ENCODE measurements at places on chromosomes 12 and 14.

DNA sequence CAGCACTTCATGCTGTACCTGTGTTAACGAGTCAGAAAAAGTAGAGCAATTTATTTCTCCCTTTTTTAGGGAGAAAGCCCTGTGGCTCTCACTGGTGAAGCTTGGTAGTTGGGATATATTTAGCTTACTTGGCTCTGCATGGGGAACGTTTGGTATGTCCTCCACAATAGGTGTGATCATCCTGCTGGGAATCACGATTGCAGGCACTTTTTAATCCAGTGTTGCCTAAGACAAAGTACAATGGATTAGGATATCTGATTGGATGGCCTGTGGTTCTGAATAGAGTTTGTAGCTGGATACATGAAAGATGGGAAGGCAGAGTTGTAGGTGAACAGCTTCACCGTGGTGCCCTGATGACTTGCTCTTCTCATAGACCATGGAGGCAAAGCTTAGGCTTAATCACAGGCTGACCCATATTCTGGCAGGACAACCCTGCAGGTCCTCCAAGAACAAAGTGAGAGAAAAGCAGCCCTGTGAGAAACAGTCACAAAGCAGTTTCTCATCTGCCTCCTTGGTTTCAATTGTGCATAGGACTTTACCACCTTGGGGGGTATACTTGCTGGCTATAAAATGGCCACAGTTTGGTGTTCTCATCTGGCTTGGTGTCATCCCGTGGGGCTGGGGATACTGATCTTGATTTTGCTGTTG is 7.5 kb downstream of the RESF1 start:
- no peak for DNase-seq

GRCh38 chr12:127482950-127483349 is 784.0 kb upstream of the TMEM132C start:
- DNase-seq = no peak

- DNase-seq = no peak
These were observed 532.8 kb downstream of the FUT8 start for GRCh38 chr14:65945327-65945726.

- no peak for DNase-seq
These were observed 346.8 kb downstream of the ETNK1 start for GRCh38 chr12:22971701-22972191.

DNA sequence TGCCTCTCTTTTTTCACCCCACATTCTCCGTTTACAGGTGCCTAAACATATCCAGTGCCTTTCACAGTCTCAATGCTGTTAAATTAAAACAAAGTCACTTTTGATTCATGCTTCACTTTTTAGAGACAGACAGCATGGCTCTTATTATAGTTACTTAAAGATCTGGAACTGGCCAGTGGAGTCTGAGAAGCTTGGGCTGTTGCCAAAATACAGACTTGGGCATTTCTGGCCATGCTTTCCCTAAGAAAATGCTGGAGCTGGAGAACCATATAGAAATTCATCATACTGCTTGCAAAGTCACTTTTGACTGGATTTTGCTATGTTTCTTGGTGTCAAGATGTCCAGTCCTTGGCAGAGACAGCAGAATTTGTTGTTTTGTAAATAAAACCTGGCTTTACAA is 12.2 kb upstream of the GPR68 start:
- no peak for DNase-seq

DNA sequence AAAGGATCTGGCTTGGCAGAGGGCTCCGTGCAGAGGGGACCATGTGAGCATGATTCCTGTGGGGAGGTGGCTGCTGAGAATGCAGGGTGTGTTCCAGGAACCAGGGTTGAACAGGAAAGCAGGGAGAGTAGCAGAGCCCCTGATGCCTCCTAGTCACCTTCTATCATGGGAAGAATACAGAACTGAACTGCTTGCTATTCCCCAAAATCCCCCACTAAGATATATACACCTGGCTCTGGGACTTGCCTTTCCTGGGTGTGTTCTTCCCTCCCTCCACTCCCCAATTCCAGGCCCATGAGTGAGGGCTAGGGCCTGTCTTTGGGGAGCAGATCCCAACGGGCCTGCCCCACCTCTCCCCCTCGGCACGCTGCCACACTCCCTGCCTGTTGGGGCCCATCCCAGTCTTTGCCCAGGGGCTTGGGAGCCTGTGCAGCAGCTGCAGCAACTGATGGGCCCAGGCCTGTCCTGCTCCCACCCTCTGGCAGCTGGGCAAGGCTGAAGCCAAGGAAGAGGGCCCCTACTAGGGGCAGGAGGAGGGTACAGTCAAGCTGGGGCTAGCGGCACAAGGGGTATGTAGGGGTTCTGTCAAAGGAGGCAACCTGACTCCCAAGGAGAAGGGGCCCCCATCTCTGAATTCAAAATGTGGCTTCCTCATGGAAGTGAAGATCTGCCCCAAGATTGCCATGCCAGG is 3.2 kb downstream of the AJUBA start:
- DNase-seq = no peak

GRCh38 chr12:103330672-103331071 is 165.1 kb downstream of the C12orf42 start:
- DNase-seq = no peak

GRCh38 chr12:104555648-104556047 is 98.9 kb downstream of the CHST11 start:
- no peak for DNase-seq

- no peak for DNase-seq
These were observed 11.5 kb upstream of the LGMN start for GRCh38 chr14:92759679-92760523.

All from cortex of kidney (tissue), 1 donor.